CD8-positive, alpha-beta memory T cell (primary cell): ENCODE measurements at places on chromosomes 4 and X. TPM values are rescaled to one million over a fixed set of nuclear protein-coding genes. Genes with fewer than 3 reads are reported as not detected.

The COL4A6 gene
- not detected for polyA plus RNA-seq

The FBXL5 gene
- 94.5 TPM for polyA plus RNA-seq

The CLDN34 gene
- polyA plus RNA-seq = not detected

The ALAS2 gene
- not detected for polyA plus RNA-seq

The TBC1D8B gene
- 0.48 TPM for polyA plus RNA-seq

The RHOXF2 gene
- not detected for polyA plus RNA-seq

The USP53 gene
- polyA plus RNA-seq = 11.0 TPM

The CT45A5 gene
- polyA plus RNA-seq = not detected

The LRCH2 gene
- polyA plus RNA-seq = not detected

DNA sequence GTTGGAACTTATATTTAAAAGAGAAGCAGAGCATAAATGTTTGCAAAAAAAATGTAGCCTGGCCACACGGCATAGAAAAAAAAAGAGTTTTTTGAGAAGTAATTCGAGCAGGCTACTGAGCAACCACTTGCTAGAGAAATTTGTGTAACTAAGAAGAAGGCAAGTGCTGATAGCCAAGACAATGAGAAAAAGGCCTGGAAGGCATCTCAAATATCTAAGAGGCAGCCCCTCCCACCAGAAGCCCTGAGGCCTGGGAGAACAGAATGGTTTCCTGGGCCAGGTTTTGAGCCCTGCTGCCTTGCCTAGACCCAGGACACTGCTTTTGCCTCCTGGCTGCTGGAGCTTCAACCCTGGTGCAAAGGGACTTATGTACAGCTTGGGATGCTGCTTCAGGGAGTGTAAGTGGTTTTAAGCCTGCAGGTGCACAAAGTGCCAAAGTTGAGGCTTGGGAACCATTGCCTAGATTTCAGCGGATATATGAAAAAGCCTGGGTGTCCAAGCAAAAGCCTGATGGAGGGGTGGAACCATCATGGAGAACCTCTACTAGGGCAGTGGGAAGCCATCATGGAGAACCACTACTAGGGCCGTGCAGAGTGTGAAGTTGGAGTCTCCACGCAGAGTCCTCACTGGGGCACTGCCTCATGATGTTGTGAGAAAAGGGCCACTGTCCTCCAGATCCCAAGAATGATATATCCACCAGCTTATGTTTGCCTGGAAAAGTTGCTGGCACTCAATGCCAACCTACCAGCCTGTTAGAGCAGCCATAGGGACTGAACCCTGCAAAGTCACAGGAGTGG lies 9.7 kb downstream of the TECRL start:
- no peak for DNase-seq

DNA sequence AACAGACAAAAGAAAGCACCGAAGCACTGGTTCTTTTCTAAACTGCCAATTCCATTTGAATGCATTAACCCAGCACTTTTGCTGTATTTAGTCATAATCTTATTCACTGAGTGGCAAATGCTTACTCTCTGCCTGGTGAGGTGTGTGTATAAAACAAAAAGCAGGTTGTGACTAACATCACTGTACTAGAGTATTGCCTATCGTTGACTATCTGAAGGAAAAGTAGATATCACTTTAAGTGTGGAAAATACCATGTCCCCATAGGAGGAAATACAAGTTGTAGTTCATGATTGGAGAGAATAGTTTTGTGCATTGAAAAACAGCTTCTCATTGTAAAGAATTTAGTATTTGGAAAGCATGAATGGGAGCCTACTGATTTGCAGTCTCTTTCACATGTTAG lies 2.7 kb downstream of the PDLIM5 start:
- DNase-seq = no peak

DNA sequence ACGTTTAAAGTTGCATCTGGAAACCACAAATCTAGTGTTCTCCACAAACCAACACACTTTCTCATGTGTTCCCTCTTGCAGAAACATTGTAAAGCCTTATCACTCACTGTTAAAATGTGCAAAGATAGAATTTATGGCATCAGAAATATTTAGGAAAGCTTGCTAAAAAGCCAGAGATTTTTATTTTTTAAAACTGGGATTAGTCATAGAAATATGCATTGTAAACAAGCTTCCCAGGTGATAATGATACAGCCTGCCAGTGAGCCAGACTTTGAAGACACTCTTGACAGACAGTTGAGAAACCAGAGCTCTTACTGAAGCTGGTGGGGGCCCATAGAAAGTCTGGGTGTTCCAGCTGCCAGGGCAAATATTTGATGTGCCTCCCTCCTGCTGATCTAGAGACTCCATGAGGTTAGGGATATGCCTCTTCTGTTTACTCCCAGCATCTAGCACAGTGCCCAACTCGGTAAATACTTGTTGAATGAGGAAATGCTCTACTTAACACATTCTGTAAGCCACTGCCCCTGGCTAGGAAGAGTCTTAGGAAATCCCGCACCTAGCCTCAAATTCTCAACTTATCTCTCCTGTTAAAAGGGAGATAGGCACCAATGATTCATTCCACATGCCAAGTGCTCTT lies 179.0 kb upstream of the RASGEF1B start:
- DNase-seq = no peak

DNA sequence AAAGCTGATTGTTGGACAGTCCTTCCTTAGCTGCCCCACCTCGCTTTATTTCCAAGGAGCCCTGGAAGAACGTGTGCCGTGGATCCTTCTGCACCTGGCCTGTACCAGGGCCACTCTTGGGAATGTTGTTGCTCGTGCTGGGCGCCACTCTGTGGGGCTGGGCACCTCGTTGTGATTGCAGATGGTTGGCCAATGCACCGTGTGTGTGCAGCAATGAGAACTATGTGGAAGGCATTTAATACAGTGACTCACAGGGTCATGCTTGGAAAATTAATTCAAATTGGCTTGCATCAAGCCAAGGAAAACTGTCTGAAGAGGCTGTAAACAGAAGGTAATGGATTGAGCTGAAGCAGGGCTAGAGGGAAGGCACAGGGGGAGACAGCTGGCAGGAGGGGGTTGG lies 37.0 kb upstream of the CD99L2 start:
- DNase-seq = no peak

- DNase-seq = no peak
Measured at GRCh38 chrX:2549876-2550275, 49.1 kb upstream of the DHRSX start.

DNA sequence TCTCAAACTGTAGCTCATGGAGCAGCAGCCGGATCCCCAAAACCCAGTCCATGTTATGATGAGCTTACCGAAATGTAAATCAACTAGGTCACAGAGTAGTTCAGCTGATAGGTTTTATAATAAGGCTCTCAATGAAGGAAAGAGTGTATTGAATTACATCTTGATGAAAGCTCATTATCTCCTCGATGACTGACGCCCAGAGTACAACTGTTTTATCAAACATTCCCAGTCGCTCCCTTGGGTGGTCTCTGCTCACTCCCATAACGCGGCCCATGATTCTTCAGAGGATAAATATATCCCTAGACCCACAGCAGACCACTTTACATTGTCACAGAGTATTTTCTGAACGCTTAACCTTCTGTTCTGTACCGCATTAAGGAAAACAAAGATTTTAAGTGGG lies 452.3 kb upstream of the GALNT7 start:
- no peak for DNase-seq

GRCh38 chrX:100363896-100364295 lies 46.2 kb downstream of the PCDH19 start:
- no peak for DNase-seq

DNA sequence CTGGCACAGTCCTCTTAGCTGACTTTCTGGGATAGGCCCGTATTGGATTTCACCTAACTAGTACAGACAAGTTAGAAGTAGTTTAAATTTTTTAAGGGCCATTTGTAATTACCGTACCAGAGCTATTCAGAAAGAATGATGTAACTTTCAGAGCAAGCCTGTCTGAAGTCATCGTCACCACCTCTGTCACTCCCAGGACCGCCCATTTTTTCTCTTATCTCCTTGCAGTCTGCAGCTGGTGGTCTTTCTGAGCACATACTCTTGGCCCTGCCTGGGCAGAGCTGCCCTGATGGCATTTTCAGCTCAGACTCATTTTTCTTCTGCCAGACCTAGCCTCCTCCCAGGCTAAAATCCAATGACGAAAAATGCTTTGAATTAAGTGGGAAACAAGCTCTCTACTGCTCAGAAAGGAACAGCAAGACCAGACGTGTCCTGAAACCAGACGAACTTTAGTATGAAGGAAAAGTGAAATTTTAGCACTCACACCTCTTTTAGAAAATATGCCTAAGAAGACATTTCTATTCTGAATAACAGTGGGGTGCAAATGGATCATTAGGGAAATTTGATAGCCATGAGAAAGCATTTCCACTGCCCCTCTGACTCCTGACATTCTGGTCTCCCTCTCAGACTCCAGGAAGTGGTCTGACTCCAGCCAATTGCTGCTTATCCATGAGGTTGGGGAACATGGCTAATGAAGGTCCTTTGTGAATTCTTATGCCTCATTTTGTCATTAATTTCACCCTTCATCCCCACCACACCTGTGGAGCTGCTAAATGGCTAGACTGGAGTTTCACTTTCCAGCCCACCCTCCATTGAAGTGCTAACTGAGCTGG lies 162.4 kb upstream of the GYPA start:
- DNase-seq = no peak

- DNase-seq = no peak
Measured at GRCh38 chrX:18149454-18149853, 71.2 kb downstream of the BEND2 start.

GRCh38 chrX:30373479-30373878 lies 64.3 kb upstream of the NR0B1 start:
- no peak for DNase-seq

DNA sequence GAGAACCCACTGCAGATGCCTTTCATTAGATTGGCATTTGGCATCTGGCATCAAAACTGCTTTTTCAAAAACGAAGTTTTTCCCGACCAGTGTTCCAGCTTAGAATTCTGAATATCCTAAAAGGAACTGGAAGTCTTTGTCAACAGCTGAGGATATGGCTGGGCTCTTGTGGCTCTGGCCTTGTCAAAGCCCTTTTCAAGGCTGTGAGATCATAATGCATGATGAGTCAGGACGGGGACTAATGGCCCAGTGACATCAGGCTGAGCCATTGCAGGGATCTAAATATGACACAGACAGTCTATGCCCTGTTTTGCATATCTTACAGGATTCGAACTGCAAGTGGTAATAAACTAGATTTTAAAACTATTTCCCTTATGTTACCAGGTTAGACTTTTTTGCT lies 306.4 kb downstream of the PTTG2 start:
- no peak for DNase-seq

DNA sequence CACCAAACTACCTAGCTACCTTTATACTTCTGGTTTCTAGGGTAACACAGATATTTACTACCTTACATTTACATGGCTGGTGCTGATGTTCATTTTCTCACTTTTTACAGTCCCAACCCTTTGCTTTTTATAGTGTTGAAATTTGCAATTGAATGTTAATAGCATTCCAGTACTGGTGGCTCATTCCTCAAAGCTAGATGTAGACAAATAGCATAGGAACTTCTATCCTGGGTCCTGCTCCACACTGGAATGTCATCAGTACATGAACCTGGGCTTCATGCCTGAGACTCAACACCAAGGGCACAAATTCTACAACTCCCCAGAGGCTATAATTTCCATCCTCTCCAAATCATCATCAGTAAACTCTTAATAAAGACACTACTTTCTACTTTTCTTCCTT lies 10.3 kb upstream of the TRMT2B start:
- DNase-seq = no peak

DNA sequence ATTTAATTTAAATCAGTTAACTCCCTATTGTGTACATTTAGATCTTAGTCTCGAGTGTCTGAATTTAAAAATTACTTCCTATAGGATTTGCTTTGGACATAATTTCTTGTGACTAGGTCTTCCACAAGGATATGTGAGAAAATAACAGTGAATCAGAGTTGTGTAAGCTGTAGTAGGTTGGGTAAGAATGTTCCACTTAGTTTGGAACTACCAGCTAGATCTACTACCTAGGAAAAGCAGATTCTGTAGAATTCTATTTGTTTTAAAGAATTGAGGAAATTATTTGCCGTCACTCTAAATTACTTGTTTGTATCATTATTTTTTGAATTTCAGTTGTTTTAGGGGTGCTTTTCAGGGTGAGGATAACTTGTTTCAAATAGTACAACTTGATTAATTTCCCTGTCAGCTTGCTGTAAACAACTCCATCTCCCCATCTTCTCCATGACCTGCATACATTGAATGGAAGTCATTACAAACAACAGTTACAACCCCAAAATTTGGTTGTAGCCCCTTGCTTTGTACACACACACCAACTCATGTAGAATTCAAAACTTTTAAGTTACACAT lies 1.3 kb downstream of the MTHFD2L start:
- DNase-seq = no peak

DNA sequence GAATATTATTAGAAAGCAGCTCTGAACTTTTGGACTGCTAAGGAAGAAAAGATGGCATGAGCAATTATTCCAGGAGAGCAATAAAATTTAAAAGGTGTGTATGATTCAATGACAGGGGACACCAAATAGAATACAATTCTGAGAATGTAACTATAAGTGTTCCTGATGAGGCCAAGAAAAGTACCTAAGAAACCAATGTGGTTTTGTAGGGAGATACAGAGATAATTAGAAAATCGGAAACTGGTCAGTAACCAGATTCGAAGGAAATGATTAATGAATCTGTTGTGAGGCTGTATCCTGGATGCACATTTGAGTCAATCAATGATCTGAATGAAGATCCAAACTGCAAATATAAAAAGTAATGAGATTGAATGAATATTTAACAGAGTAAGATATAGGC lies 6.0 kb downstream of the NOA1 start:
- DNase-seq = no peak

- no peak for DNase-seq
Measured at GRCh38 chrX:8075636-8076035, 95.4 kb downstream of the VCX2 start.

DNA sequence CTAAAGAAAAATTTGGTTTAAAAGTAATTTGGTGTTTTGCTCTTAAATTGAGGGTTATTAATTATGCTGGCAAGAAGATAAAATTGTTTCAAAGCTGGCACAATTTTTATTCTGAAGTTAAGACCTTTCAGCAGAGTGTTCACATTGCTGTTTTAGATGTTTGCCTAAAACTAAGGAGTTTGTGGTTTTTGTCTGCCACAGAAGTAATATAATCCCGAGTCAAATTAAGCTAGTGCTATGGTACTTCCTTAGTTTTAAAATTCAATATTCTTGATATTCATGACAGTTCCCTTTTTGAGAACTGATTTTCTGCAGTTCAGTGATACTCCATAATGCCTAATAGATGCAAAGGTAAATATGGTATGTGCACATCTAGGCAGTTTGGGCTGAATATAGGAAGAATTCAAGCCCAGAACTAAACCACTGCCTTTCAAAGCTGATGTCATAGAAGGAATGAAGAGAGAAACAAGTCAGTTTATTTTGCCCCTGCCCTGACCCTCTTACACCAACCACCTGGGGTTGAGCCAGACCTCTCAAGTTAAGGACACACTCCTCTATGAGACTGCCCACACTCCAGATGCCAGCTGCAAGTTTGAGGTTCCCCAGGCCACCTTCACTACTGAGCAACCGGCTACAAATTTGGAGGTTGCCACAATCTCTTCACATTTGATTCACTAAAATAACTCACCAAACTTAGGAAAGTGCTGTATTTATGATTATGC lies 32.1 kb upstream of the VEGFC start:
- DNase-seq = no peak

DNA sequence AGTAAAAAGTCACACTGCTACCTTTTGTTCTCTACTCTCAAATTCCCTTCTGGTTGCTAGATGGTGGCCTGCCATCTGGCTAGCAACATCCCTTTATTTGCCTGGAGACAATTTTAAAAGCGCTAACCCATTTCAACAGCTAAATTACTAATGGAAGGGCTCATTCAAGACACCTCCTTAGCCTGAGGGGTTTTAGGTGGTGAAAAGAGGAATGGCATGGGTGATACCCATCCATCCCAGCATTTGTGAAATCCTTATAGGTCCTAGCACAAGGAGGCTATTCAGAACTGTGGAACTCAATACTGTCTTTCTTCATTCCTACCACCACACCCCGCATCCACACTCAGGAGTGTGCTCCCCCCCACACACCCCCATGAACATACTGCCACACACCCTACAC lies 33.5 kb downstream of the ARHGEF9 start:
- no peak for DNase-seq
